Stimulated activated CD4-positive, alpha-beta T cell treated with anti-CD3 and anti-CD28 coated beads, TNF-alpha, amount 100 ng/mL, for 48 hours (primary cell): ENCODE measurements at places on chromosomes 2 and 18.
A peak's percentile ranks its signal among the peaks of the same experiment; 100 is the strongest.

DNA sequence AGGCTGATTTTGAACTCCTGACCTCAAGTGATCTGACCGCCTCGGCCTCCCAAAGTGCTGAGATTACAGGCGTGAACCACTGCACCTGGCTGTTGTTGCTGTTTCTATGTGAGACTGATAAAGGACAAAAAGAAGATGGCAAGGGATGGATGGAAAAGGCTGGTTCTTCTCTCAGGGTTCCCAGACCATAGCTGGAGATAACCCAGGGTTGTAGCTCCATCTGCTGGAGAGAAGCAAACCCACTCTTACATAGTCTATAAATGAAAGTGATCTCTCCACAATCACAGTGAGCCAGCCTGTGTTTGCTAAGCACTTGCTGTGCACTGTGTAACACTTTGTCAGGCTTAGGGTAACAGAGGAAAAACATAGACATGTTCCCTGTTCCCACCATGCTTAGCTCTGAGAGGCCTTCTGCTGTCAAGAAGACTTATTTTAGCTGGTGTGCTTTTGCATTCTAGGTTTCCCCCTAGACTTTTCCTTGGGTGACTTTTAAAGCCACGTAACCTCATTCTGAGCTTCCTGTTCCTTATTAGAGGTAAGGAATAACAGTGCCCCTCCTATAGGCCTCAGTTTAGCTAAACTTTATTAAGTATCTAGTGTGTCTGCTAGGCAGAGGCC is 49.7 kb downstream of the LIMS1 start:
- DNase-seq: peak; percentile 36

- DNase-seq: no peak
Observed at GRCh38 chr18:8139891-8140406, 469.3 kb upstream of the RAB12 start.

- no peak for DNase-seq
Observed at GRCh38 chr2:30981510-30981909, 156.7 kb downstream of the GALNT14 start.

DNA sequence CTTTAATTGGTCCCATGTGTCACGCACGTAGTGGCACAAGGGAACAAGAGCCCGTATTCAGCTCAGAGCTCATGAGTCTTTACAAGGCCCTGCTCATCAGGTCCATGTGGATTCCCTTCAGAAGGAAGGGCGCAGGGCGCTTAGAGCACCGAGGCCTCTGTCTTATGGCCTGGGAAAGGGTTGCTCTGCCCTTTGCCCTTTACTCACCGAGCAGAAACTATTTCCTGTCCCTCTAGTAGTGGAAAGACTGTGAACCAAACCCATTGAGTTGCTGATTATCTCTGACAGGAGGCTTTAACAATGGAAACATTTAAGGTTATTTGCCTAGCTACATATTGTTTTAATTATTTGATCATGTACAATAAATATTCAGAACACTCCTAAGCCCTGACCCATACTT is 102.0 kb upstream of the ACAA2 start:
- DNase-seq: no peak

DNA sequence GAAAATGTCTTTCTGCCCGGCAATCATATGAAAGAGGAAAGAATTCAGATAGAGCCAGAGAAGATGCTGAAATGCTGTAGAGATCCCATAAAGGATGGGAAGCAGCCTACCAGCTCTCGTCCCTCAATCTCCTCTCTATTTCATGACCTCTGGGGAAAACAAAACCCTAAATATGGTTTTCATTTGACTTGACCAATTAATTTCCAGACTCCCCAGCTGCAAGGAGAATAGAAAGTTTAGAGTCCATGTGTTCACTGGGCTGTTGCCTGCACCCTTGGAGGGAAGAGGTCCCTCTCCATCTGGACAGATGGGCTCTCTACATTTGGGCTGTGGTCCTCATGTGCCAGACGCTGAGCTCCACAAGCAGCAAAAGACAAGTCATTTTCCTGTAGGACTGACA is 40.6 kb downstream of the CAPN13 start:
- no peak for DNase-seq

GRCh38 chr2:161976295-161976694 is 97.7 kb downstream of the DPP4 start:
- no peak for DNase-seq

- DNase-seq: no peak
Observed at GRCh38 chr2:113812204-113812603, 55.8 kb upstream of the SLC35F5 start.
